ENCODE measurements at places on chromosomes 11 and 22.
A peak's percentile ranks its signal among the peaks of the same experiment; 100 is the strongest.

DNA sequence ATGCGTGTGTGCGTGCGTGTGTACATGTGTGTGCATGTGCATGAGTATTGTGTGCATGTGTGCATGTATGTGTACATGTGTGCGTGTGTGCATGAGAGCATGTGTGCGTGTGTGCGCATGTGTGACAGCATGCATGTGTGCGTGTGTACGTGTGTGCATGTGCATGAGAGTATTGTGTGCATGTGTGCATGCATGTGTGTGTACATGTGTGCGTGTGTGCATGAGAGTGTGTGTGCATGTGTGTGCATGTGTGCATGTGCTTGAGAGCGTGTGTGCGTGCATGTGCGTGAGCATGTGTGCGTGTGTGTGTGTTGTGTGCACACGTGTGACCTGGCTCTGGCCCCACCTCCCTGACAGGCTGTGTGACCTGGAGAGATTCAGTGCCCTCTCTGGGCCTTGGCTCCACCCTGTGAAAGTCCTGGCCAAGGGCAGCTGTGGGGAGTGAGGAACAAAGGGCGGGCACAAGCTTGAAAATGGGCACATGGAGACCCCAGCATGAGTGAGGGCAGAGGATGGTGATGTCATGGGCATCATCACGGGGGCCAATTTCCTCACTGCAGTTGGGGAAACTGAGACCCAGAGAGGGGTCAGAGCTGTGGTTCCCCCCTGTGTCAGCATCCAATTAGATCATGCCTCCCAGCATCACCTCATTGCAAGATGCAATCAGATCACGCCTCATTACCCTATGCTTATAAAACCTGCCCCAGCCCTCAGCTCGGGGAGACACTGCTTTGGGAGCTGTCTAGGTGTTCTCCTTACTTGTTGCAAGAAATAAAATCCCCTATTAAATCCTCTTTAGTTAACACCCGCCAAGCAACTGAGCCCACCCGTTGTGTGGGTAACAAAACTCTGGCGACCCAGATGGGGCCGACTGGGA, 658 bp downstream of the ACY3 start:
- no peak for DNase-seq

DNA sequence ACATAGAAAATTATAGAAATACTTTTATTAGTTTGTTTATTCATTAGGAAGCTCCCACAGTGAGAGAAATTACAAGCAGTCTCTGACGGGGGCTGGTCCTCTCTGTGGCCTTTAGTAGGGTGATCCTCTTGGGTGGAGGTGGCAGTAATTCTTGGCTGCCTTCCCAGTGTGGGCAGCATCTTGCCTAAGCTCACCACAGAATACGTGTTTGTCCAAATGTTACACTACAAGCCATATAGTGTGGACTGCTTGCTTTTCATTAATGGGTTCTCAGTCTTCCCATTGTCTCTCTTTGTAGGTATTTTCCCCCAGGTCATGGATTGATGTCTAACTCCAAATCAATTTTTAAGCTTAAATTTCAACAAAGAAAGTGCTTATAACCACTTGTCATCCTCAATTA, 43.3 kb downstream of the ENDOD1 start:
- no peak for DNase-seq

- peak; percentile 76 for DNase-seq
These were observed 41.1 kb downstream of the UBASH3B start for GRCh38 chr11:122696662-122697061.

GRCh38 chr11:46983598-46983997, 47.0 kb downstream of the CSTPP1 start:
- DNase-seq, result no peak

DNA sequence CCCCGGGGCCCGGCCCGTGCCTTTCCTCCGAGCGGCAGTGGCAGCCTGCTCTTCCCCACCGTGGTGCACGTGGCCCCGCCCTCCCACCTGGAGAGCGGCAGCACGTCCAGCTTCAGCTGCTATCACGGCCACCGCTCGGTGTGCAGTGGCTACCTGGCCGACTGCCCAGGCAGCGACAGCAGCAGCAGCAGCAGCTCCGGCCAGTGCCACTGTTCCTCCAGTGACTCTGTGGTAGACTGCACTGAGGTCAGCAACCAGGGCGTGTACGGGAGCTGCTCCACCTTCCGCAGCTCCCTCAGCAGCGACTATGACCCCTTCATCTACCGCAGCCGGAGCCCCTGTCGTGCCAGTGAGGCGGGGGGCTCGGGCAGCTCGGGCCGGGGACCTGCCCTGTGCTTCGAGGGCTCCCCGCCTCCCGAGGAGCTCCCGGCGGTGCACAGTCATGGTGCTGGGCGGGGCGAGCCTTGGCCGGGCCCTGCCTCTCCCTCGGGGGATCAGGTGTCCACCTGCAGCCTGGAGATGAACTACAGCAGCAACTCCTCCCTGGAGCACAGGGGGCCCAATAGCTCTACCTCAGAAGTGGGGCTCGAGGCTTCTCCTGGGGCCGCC, 11.9 kb downstream of the C22orf31 start:
- DNase-seq, result no peak

GRCh38 chr11:20283475-20283874, 80.0 kb upstream of the HTATIP2 start:
- no peak for DNase-seq

GRCh38 chr22:34068001-34068400, 147.7 kb upstream of the LARGE1 start:
- no peak for DNase-seq

DNA sequence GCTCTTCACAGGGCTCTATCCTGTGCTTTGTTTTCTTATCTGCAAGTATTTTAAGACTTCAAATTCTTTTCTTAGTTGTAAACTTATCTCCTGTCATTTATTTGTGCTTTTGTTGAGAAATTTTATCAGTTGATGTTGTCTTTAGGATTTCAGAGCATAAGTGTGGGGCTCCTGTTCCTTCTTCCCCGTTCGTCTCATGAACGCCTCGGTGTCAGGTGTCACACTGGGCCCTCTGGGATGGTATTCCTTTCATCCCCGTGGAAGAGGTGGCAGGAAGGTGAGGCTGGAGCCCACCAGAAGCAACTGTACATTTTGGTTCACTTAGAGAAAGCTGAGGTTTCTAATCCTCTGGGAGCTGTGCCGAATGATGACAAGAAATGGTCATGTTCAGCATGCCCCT, 17.9 kb downstream of the NADSYN1 start:
- no peak for DNase-seq

DNA sequence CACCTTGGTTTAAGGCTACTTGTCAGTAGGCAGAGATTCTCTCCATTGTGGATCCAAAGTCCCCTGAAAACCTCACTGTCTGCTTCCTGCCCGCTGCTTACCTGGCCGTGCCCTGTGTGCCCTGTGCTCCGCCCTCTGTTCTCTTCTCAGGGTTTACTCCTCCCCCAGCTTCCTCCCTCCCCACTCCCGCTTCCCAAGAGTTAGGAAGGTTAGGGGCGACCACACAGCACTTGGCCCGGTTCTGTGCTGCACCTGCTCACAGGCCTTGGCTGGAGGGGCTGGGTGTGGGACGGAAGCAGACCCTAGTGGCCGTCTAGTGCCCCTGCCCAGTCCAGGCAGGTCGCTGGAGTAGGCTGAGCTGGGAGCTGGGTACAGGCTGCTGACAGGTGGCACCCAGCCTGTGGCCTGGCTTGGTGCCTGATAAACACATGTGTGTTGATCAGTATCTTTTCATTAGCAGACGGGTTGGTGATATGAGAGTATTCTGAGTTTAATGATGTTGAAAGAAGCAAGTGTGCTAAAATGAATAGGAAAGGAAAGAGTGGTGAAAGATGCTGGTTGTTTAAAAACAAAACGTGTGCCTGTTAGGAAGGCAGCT, 40.5 kb downstream of the GRAMD4 start:
- DNase-seq, result no peak

DNA sequence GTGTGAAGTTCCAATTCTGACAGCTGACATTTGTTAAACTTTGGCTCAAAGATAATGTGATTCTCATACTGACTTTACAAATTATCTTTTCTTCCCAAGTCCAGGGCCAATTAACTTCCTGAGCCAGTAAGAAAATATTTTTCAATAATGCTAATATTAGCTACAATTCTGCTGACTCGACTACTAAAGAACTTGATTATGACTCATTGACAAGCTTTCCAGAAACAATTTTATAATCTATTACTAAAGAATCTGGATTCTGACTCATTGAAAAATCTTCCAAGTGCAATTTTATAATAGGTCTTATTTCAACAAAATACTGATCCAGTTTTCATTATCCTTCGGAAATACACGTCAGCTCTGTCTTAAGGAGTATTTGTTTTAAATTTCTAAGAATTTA, 12.9 kb upstream of the XKR3 start:
- no peak for DNase-seq

GRCh38 chr11:59963733-59964132, at the start of gene OOSP4A:
Gene OOSP4A, plus strand, starts transcription at chr11:59964033. Its CDS starts 0 bp downstream, at chr11:59964033.
- DNase-seq, result no peak

GRCh38 chr11:71255800-71256479, 3.6 kb upstream of the SHANK2 start:
- no peak for DNase-seq

- DNase-seq, result no peak
These were observed 69.2 kb downstream of the PRSS23 start for GRCh38 chr11:86869531-86869930.

DNA sequence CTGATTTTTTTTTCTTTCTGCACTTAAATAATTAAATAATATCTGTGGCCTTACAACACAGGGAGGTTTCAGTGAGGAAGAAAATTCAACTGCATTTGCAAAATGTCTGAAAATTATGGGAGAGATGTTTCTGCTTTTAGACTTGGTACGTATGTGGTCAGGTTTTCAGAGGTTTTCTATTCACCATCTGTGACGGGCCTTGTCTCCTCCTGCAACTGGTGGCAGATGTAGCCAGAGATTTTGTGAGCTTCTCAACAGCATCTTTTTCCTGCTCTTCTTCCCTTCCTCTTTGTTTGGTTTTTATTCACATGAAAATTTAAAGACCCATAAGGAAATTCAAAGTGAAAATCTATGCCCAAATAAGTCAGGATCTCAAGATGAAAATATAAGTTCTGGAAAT, 38.3 kb downstream of the ZBTB16 start:
- no peak for DNase-seq

- DNase-seq, result no peak
These were observed 7.4 kb downstream of the SYT13 start for GRCh38 chr11:45278714-45279113.

- DNase-seq, result no peak
These were observed 15.9 kb downstream of the TRIM29 start for GRCh38 chr11:120121914-120122473.

Data from activated T-cell treated with anti-CD3 and anti-CD28 coated beads, Interleukin-2, amount 50 U/mL, for 48 hours (primary cell).